ENCODE measurements at places on chromosomes 6 and 20. TPM values are rescaled to one million over a fixed set of nuclear protein-coding genes. Genes with fewer than 3 reads are reported as not detected.

DNA sequence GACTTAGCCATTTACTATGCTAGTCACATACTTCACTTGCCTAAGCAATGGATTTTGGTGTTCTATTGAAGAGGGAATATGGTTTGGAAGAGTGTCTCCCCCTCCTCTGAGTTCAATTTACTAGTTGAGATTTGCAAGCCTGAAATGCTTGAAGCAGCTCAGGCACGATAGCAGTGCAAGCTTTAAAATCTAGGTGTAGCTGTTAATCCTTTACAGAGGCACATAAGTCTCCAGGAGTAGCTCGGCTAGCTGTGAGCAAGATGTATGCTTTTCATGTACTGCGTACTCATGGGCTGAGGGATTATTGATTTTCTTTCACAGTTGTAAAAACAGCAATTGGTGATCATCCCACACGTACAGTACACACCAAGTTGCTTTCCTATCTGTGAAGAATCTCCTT, 726 bp downstream of the FLRT3 start:
- DNase-seq: no peak

DNA sequence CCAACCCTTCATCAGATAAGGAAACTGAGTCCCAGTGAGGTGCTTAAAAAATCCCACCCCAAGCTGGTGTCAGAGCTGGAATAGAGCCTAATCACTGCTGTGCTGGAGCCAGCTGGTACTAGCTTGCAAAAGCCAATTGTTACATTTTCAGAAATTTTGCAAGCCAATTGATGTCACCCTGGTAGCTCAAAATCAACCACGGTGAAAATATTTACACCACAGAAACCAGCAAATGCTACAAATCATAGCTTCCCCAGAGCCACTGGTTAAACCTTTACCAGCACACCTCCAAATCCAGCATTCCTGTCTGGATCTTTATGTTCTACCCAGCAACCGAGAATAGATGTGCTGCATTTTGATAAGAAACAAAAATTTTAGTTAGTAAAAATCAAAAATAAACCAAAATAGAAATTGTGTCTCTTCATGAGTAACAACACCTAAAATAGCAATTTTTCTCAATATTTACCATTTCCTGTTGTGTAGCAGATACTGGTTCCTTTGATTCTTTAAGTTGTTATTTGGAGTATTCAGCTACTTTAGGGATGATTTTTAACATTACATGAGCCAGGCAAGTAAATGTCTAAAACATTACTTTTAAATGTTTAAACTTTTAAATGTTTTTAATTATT, 7.2 kb upstream of the LCA5 start:
- DNase-seq: no peak

- DNase-seq: no peak
Observed at GRCh38 chr6:136014454-136015437, 163.2 kb downstream of the PDE7B start.

GRCh38 chr20:55469074-55469473, 536.2 kb downstream of the CBLN4 start:
- no peak for DNase-seq

MROH8 gene
- total RNA-seq: 2.5 TPM

TAAR1 gene
- not detected for total RNA-seq

DNA sequence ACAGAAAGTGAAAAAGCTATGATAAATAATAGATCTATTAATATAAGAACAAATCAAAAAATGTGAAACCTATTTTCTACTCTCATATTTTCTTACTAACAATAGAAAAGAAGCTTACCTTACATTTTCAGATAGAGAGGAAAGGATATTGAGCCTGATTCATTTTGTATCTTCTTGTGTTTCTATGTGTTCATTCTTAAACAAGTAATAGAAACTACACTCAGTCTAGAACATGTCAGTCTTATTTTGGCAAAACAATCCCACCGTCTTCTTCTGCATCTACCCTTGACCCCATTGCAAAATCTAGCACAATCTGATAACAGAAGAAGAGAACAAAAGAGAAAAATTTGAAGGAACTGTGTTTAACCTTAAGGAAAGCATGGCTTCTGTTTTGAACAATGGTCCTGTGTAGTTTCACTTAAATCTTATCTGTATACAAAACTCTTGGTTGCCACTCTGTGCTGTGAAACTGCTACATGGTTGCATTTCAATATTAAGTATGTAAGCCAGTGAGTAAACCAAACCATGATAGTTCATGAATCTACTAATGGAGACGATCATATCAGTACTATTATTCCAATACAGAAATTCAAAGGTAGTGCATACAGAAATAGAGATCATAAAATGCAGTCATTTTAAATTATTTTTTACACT, 69.5 kb upstream of the LGSN start:
- no peak for DNase-seq

GRCh38 chr20:12835999-12836398, 172.8 kb upstream of the SPTLC3 start:
- no peak for DNase-seq

PHACTR1 gene
- total RNA-seq: 2.5 TPM

HLA-DQA1 gene
- not detected for total RNA-seq

- no peak for DNase-seq
Observed at GRCh38 chr20:4666001-4666479, 55.7 kb upstream of the PRND start.

DNA sequence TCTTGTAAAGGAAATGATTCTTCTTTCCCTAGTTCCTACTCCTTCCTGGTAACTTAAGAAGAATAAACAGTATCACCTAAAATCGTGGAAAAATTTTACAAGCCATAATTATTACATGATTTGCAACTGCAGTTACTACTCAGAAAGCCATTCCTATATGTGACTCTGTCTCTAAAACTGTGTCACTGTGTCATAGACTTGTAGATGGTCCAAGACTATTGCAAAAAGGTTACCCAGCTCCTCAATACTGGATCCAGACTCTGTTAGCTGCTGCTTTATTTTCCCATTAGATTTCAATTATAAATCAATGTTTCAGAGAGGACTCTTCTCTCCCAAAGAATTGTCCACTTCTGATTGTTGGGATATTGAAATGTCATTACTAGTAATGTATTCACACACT, 142.1 kb upstream of the STMND1 start:
- no peak for DNase-seq
